A549 treated with RU486 at 1 μM for 4 hours (cell line): ENCODE measurements at places on chromosomes 12 and 14. TPM values are rescaled to one million over a fixed set of nuclear protein-coding genes. Genes with fewer than 3 reads are reported as not detected.

Gene TPPP2
- not detected in 5 replicates for total RNA-seq

Gene ADAMTS20
- total RNA-seq: not detected in 5 replicates

Gene KRT73
- not detected in 5 replicates for total RNA-seq

Gene REM2
- 0.22 to 0.46 TPM (median 0.37 TPM) in 5 replicates for total RNA-seq

Gene SLC25A47
- not detected in 5 replicates for total RNA-seq

Gene ARHGEF25
- 6.1 to 7.7 TPM (median 6.6 TPM) in 5 replicates for total RNA-seq

Gene MYO1A
- 0.07 to 0.38 TPM (median 0.17 TPM) in 3 of 5 replicates, not detected in the others for total RNA-seq

Gene EMP1
- total RNA-seq: 88.1 to 104 TPM (median 93.2 TPM) in 5 replicates
